ENCODE measurements at places on chromosomes 6 and 20. TPM values are rescaled to one million over a fixed set of nuclear protein-coding genes. Genes with fewer than 3 reads are reported as not detected.

TCF15 gene
- 2.1 TPM for total RNA-seq

TAGAP gene
- total RNA-seq, result 2.1 TPM

PHF20 gene
- total RNA-seq, result 26.6 TPM

CUTA gene
- total RNA-seq, result 73.1 TPM

DACT2 gene
- 2.6 TPM for total RNA-seq

POU3F2 gene
- total RNA-seq, result 0.52 TPM

CST11 gene
- total RNA-seq, result not detected

CPNE5 gene
- 6.3 TPM for total RNA-seq

PRR18 gene
- total RNA-seq, result 0.52 TPM

PAX1 gene
- total RNA-seq, result under 0.01 TPM

RGL2 gene
- total RNA-seq, result 18.3 TPM

PRDM1 gene
- 1.6 TPM for total RNA-seq

TDRD6 gene
- 0.52 TPM for total RNA-seq

HLA-DRA gene
- 54.3 TPM for total RNA-seq

TAP1 gene
- total RNA-seq, result 14.1 TPM

ARFGEF3 gene
- total RNA-seq, result 1.0 TPM

RAB32 gene
- total RNA-seq, result 35.5 TPM

GATA5 gene
- total RNA-seq, result 0.52 TPM
